Activated T-cell treated with anti-CD3 and anti-CD28 coated beads for 1 hour (primary cell): ENCODE measurements at places on chromosomes 16 and 17.

DNA sequence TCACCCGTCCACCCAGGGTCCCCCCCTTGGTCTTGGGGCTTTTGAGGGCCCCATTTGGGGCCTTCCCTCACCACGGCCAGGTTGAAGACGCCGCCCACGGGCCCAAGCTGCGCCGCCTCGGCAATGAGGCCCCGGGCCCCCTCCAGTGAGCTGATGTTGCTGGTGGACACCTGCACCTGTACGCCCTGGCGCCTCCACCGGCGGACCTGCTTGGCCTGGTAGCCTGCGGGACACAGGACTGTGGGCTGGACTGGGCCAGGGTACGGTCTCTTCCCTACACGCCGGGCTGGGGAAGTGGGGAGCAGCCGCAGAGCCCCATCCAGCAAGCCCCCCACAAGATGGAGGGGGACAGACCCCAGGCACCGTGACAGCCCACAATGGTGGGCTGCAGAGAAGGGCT is 15.6 kb downstream of the FASN start:
- DNase-seq: no peak

- no peak for DNase-seq
Measured at GRCh38 chr17:14359163-14360020, 58.5 kb downstream of the HS3ST3B1 start.

DNA sequence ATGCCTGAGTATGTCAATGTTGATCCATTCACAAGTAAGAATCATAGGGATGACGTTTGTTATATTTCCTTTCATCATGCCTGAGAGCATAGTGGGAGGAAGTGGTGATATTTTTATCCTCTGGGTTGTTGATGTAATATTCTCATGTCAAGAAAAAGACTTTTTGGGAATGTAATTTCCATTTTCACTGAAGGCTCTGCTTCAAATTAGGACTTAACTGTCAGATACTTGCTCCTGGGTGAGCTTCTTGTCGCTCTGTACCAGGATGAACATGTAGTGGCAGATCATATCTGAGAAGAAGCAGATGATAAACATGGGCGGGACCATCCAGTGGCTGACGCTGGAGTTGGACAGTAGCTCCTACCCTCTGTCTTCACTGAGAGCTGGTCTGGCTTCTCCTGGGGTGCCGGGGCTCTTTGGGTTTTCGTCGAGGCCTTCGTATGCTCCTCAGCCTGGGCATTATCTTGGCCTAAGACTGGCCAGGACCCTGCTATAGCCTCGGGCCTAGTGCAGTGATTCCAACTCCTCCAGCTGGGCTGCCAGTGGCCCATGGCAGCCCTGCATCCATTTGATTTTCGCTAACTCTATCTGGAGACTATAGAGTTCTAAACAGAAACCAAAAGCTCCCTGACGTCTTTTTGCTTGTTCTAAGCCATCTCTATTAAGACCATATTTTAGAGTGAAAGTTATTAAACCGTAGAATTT is 19.7 kb downstream of the CYB5B start:
- no peak for DNase-seq

- DNase-seq: no peak
Measured at GRCh38 chr17:37788526-37788925, 43.7 kb upstream of the HNF1B start.

- DNase-seq: no peak
Measured at GRCh38 chr16:78325468-78326352, 226.3 kb downstream of the WWOX start.

DNA sequence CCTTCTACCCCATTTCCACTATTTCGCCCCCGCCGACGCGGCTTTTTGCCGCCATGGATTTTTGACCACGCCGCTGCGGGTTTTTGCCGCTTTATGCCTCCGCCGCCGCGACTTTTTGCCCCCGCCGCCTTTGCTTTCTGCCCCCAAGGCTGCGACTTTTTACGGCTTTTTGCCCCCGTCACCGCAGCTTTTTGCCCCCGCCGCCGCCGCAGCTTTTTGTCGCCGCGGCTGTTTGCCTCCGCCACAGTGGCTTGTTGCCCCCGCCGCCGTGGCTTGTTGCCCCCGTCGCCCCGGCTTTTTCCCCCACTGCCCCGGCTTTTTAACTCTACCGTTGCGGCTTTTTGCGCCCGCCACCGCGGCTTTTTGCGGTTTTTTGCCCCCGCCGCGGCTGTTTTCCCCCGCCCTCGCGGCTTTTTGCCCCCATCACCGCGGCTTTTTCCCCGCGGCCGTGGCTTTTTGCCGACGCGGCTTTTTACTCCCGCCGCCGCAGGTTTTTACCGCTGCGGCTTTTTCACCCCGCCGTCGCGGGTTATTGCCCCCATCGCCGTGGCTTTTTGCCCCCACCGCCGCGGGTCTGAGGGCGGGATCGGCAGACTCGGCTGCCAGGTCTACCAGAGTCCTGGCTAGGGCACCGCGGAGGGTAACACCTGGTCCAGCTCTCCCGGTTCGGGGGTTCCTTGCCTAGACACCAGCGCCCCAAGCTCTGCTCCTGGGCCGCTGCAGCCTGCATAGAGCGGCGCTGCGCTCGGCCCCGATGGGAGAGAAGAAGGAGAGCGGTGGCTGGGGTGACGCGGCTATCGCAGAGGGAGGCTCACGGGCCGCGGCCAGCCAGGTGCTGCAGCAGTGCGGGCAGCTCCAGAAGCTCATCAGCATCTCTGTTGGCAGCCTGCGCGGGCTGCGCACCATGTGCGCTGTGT is 562.7 kb upstream of the WSB1 start:
- DNase-seq: no peak

DNA sequence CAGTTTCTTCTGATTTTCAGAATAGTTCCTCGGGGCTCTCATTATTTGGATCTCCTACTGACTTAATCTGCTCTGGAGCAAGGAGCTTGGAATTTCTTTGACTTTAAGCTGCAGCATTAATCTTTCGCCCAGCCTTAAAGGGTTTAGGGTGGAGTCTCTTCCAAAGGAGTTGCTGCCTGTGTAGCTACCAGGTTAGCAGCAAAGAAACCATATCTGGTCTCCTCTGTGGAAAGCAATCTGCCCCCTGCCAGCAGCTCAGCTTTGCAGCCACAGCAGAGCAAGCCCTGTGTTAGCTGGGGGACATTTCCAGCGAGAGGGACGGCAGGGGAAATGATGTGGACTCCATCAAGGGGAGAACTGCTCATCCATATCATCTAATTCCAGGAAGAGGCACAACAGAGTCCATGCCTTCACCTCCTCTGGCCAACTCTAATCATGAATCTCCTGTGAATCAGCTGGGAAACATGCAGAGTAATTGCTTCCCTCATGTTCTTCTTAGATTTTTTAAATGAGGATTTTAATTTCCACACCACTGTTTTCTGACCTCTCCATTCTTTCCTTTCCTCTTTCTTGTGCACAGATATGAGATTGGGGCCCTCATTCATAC is 827.6 kb upstream of the CA10 start:
- no peak for DNase-seq

GRCh38 chr16:86063760-86064405 is 164.9 kb downstream of the IRF8 start:
- no peak for DNase-seq

GRCh38 chr16:7074715-7075114 is 257.9 kb upstream of the RBFOX1 start:
- DNase-seq: no peak

- no peak for DNase-seq
Measured at GRCh38 chr16:87345726-87346424, 28.7 kb upstream of the C16orf95 start.

- DNase-seq: no peak
Measured at GRCh38 chr17:68768804-68769203, 167.6 kb upstream of the FAM20A start.

GRCh38 chr16:88534638-88535190 is 35.5 kb upstream of the ZC3H18 start:
- DNase-seq: peak; percentile 14

DNA sequence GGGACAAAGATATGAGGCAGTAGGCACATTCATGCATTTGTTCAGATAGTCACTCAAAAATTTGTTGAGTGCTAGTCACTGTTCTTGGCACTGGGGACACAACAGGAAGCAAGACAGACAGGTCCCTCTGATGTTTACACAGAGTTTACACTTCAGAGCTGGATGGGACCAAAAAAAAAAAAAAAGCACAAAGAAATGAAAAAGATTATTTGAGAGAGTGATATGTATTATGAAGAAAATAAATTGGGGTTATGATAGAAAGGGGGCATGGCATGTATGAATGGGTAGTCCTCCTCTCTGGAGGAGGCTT is 3.5 kb upstream of the YPEL2 start:
- no peak for DNase-seq

GRCh38 chr17:45081047-45081703 is 20.1 kb downstream of the NMT1 start:
- DNase-seq: no peak

- DNase-seq: no peak
Measured at GRCh38 chr17:73029991-73030390, 62.5 kb downstream of the SLC39A11 start.

DNA sequence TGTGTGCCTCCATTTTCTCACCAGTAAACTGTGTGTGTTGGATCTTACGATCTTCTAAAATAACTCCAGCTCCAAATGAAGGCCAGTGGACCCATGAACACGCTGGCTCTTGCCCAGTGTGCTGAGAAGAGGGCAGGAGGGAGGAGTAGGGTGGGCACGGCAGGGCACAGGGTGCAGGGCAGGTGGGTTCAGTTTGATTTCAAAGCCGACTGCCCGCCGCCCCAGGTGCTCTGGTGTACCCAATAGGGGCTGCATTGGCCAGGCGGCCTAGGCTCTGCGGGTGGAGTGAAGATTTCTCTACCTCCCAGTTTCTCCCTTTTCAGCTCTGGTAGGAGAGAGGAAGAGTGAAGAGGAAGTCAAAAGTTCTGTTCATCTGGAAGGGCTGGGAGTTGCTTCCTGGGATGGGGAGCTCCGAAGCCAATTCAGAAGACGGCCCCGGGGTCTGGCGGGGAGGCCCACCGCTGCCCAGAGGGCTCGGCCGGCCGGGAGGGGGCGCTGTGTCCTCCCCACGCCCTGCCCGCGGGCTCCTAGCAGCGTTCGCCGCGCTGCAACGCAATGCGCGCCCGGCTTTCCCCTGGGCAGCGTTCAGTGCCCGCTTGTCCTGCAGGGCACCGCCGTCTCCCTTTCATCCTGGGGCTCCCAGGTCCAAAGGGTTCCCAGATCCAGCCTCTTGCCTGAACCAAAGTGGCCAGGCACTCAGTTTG is 1.1 kb upstream of the CRHR1 start:
- no peak for DNase-seq

DNA sequence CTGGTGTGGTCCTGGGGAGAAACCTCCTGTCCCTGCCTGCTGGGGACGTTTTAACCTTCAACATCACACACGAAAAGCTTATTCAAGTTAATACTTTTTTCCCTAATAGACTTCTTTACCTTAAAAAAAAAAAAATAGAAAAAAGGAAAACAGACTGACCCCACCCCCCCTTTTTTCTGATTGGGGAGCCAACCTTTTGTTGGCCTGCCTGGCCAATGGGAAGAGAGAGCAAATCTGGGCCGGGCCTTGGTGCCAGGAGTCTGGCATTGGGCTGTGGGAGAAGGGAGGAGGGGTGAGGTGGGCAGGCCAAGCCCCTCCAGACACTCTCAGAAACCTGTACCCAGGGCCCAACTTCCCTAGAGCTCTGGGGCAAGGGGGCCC is 3.0 kb downstream of the CBX8 start:
- DNase-seq: no peak

DNA sequence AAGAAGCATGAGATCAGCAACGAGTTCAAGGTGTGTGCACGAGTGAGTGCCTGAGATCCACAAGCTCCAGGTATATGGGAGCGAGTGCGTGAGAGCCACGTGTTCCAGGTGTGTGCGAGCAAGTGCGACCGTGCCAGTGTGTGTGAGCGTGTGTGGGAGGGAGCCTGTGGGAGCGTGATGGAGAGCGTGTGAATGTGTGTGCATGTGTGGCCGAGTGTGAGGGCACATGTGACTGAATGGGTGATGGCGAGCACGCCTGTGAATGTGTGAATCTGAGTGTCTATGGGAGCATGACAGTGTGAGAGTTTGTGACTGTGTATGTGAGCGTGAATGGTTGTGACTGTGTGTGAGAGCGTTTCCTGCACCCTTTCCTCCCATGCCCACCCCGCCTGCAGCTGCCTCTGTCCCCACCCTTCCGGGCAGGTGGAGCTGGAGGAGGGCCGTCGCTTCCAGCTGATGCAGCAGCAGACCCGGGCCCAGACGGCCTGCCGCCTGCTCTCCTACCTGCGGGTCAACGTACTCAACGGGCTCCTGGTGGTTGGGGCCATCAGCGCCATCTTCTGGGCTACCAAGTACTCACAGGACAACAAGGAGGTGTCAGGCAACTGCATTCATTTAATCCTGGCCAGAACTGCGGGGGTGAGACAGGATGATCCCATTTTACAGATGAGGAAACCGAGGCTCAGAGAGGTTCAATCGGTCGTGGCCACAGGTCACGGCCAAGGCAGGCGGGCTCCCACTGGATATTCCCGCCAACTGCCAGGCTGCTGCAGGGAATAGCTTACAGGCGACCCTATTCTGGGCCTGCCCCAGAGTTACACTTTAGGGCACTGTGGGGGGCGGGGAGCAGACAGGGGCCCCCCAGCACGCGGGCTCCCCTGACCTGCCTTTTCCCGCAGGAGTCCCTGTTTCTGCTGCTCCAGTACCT is 3.7 kb downstream of the TMC8 start:
- DNase-seq: peak; percentile 63

- DNase-seq: no peak
Measured at GRCh38 chr16:8851761-8852403, 16.9 kb downstream of the CARHSP1 start.

- DNase-seq: no peak
Measured at GRCh38 chr17:35856603-35857002, 12.1 kb downstream of the HEATR9 start.

DNA sequence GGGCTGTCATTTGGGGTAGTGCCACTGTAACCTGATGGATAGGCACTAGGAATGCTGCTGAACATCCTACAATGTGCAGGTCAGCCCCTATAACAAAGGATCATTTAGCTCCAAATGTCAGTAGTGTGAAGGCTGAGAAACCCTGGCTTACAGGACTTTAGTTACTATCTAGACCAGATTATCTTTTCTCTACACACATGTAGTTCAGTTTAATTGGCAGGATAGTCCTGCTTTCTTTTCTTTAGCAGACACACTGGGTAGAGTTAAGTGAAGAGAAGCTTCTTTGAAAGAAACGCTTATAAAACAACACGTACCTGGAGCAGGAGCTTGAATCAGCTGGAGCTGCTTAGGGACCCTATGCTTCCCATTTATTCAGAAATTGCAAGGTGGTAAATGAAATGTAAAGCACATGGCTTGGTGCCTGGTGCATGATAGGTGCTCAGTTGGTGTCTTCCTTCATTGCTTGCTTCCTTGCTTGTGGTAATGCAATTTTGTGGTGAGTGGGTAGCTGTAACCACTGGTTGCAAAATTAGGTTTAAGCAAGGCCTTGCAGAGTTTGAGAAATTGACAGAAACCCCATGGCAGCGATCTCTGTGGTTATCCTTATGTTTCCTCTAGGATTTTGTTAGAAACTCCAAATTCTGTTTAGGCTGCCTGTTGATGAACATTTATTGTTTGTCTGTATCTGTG is 9.4 kb downstream of the METTL9 start:
- DNase-seq: no peak
